ENCODE measurements at places on chromosomes 2 and 18. TPM values are rescaled to one million over a fixed set of nuclear protein-coding genes. Genes with fewer than 3 reads are reported as not detected.

Gene SKOR2
- total RNA-seq: not detected

Gene SPATA3
- total RNA-seq: not detected

Gene REG1B
- not detected for total RNA-seq

Gene INHA
- not detected for total RNA-seq

DNA sequence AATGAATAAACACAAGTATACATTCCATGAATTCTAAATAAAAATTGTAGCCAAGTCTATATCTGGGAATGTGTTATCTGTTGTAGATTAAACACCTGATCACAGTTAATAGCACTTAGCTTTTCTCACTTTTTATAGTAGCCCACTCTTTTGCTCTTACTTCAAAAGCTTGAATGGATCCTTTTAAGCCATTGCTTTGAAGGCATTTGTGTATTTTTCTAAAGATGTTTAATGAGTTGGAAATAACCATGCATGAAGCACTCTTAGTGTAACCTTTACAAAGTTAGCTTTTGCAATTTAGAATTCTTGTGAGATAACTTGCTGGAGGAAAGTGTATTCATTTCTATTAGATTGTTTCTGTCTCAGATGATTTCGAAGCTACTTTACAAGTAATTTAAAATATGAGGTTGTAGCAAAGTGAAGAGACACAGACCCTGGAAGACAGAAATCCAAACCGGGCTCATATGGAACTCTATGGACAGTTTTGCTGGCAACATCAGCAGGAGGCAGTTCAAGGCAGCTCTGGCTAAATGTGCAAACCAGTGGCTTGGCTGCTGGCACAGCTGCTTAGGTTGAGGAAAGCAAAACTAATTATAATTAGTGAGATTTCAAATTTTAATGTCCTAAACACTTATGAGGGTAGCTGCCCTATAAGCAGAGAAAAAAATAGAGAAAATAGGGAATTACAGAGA is 469.8 kb upstream of the ZEB2 start:
- DNase-seq: no peak

- DNase-seq: no peak
Measured at GRCh38 chr2:148928395-148928794, 53.4 kb downstream of the KIF5C start.

- no peak for DNase-seq
Measured at GRCh38 chr2:27042985-27043634, 8.4 kb upstream of the AGBL5 start.

- no peak for DNase-seq
Measured at GRCh38 chr18:2147476-2148230, 423.7 kb downstream of the METTL4 start.

DNA sequence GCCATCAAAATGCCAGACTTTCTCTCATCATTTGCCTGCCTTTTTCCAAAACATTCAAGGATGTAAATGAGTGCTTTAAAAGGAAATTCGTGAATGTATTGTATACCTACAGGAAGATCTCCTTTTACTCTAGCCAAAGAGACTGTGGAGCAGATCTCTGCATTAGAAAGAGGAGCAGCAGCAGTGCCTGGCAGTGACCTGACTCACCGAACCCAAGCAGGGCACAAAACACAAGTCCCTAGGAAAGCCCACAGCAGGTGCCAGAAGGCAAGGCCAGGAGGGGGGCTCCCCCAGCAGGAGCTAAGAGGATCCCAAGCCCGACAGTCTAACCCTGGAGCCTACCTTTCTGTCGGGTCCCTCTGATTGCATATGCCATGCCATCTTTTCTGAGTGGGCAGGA is 47.9 kb downstream of the L3MBTL4 start:
- DNase-seq: no peak

DNA sequence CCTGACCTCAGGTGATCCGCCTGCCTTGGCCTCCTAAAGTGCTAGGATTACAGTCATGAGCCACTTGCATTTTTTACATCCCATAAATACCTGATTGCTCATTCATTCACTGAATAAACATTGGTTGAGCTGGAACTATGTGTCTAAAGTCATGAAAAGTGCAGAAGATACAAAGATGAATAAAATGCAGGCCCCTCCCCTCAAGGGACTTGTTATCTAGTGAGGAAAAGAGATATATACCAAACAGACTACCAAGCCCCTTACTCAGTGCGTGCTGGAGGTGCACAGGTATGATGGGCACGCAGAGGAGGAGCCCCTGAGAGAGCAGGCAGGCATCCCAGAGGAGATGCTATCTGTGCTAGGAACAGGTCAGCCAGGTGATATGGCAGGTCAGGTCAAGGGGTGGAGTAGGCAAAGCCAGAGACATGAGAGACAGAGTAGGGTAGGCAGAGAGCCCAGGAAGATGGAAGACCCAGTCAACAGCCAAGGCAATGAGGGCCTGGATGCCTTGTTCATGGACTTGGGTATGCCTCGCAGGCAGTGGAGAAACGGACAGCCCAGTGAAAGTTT is 7.7 kb downstream of the FHL2 start:
- no peak for DNase-seq

All from glomerular endothelial cell (primary cell).